ENCODE measurements at places on chromosomes 12 and 14.
A peak's percentile ranks its signal among the peaks of the same experiment; 100 is the strongest.

DNA sequence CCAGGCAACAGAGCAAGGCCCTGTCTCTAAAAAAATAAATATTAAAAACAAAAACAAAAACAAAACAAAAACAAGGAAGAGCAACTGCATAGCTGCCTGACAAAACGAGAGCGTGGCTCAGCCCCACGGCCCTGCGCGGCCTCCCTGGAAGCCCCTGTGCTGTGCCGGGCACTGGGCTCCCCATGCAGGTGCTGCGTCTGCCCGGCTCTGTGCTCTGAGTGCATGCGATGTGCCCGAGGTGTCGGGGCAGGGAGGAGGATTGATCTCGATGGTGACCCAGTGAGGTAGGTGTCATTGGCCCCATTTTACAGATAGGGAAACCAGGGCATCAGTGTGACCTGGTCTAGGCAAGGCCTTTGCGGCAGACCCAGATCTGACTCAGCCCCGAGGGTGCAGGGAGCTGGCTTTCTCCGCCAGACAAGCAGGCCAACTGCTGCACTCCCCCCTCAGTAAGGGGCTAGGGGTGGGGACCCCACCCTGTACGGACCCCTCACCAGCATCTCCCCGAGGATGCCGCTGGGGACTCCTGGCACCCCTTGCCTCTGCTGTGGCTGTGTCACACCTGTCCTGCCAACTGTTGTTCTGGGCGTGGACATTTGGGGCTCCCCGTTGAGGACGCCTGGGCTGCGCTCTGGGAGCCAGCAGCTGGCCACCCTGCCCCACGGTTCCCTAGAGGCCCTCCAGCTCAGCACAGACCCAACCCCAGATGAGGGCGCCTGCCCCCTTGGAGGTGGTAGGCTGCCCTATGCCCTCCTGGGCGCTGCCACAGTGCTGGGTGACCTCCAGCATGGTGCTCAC lies 15.3 kb downstream of the GPR132 start:
- no peaks in the 10 kb centered on the region for H3K4me1 ChIP-seq
- DNase-seq = no peak
- H3K27me3 ChIP-seq = no peaks in the 10 kb centered on the region
- no peak overlapping the region for H3K4me3 ChIP-seq
- H3K36me3 ChIP-seq = no peaks in the 10 kb centered on the region
- H3K27ac ChIP-seq = no peak overlapping the region

- no peak overlapping the region for H3K4me3 ChIP-seq
- no peak for DNase-seq
- no peaks in the 10 kb centered on the region for H3K36me3 ChIP-seq
- no peaks in the 10 kb centered on the region for H3K27me3 ChIP-seq
- H3K27ac ChIP-seq = no peak overlapping the region
Measured at GRCh38 chr12:119374635-119375034, 40.1 kb downstream of the CCDC60 start.

- no peak overlapping the region for H3K4me3 ChIP-seq
- H3K36me3 ChIP-seq = no peaks in the 10 kb centered on the region
Measured at GRCh38 chr12:21710958-21711775, 53.5 kb upstream of the LDHB start.

- H3K4me1 ChIP-seq = peaks cover 13% of the 10 kb centered on the region
- H3K27ac ChIP-seq = peak overlapping the region; percentile 93
- H3K36me3 ChIP-seq = no peaks in the 10 kb centered on the region
Measured at GRCh38 chr14:55412676-55413075, 1.0 kb upstream of the ATG14 start.

- no peaks in the 10 kb centered on the region for H3K36me3 ChIP-seq
- H3K4me3 ChIP-seq = no peak overlapping the region
- no peaks in the 10 kb centered on the region for H3K27me3 ChIP-seq
- no peaks in the 10 kb centered on the region for H3K4me1 ChIP-seq
- no peak for DNase-seq
Measured at GRCh38 chr12:93080994-93081809, 152.1 kb upstream of the EEA1 start.

DNA sequence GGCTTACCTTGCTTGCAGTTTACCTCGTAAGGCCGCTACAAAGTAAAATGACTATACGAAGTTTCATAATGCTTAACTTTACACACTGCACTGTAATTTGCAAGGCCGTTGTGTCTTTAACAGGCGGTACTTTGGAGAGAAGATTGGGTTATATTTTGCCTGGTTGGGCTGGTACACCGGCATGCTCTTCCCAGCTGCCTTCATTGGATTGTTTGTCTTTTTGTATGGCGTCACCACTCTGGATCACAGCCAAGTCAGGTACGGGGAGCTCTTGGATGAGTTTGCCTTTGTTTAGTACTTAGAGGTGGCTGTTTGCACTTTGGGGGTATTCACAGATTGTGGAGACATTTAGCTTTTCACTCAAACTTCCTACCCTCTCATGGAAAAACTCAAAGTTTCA lies 167.8 kb downstream of the SLC5A8 start:
- H3K27me3 ChIP-seq = no peaks in the 10 kb centered on the region
- no peaks in the 10 kb centered on the region for H3K4me1 ChIP-seq
- DNase-seq = no peak
- H3K4me3 ChIP-seq = no peak overlapping the region
- H3K27ac ChIP-seq = no peak overlapping the region
- H3K36me3 ChIP-seq = no peaks in the 10 kb centered on the region
